ENCODE measurements at places on chromosomes 11 and 22.

GRCh38 chr11:122516686-122517085, 138.8 kb upstream of the UBASH3B start:
- DNase-seq = no peak

- DNase-seq = no peak
Observed at GRCh38 chr11:12071574-12071973, 38.8 kb upstream of the MICAL2 start.

DNA sequence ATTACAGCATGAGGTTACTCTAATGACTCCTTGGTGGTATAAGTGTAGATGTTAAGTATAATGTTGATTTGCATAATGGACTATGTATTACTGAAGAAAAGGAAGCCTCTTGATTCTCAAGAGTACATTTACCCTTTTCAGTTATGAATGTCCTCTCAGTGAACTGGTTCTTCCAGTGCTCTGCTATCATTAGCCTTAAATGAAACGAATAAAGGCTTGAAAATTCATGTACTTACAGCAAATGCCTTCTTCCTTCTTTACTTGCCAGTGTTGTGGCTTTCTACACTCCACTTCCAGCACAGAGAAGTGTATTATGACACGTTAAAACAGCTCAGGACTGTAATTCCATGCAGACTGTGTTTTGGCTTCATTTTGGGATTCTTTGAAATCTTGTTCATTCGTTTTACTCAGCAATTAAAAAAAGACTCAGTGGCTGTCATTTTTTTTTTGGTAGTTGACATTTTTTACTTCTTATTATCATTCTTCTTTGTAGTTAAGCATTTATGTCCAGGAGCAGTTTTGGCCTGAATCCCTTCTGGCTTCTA, 96.9 kb downstream of the MTMR3 start:
- DNase-seq = no peak

DNA sequence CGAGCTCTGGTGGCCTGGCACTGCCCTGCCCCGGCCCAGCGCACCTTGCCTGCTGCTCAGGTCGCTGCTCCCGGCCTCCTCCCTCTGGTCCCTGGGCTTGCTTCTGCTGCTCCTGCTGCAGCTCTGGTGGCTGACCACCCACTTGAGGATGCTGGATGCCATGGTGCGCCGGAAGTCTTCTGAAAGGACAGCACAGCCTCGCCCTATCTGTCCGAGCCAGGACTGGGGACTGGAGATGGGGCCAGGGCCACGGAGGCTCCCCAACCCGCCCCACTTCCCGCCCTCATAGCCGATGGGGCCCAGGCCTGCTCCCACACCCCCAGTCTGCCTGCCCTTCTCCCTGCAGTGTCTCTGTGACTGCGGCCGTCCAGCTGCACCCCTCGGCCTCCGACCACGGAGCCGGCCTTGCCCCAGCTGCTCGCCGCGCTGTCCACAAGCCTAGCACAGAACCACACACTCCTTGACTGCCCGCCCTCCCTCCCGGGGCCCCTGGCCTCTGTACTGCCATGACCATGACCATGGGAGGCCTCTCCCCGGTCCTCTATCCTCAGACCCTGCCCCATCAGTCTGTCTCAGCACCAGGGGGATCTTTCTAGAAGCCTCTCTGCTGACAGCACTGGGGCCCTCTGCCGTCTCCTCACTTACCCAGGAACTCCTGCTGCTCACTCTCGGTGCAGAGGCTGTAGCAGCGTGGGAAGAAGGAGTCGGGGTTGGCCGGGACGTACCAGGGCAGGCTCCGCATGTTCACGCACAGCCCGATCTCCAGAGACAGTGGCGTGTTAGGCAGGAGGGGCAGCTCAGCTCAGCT, 12.7 kb downstream of the TTLL8 start:
- DNase-seq = no peak

GRCh38 chr11:31747581-31747980, 63.5 kb downstream of the PAX6 start:
- DNase-seq = no peak

DNA sequence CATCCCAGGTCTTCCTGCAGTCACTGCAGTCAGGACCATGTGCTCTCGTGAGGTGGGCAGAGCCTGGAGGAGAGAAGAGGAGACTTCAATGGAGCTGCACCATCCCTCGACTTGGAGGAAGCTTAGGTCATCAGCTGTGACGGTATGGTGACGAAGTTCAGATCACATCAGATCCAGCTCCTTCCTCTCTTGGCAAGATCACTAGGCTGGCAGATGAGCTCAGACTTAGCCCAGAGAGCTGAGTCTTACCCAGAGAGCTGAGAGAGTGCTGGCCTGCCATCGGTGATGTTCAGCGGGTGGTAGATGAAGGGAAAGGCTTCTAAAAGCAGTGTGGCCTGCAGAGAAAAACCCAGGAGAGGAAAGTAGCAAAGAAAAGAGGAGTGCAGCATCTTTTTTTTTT, 1.8 kb upstream of the SLC15A3 start:
- no peak for DNase-seq

GRCh38 chr11:4983841-4984240, 10.8 kb upstream of the OR51L1 start:
- DNase-seq = no peak

DNA sequence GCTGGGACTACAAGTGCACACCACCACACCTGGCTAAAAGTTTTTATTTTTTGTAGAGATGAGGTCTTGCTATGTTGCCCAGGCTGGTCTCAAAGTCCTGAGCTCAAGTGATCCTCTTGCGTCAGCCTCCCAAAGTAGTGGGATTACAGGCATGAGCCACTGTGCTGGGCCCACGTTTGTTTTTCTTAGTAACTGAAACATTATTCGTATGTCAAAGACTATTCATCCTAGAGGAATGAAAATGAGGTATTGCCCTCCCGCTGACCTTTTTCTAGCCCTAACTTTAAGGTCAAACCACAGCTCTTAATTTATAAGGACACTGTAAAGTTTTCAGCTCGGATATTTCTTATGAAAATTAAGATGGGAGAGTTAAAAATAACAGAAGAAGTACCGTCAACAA, 33.2 kb upstream of the PAX6 start:
- no peak for DNase-seq

DNA sequence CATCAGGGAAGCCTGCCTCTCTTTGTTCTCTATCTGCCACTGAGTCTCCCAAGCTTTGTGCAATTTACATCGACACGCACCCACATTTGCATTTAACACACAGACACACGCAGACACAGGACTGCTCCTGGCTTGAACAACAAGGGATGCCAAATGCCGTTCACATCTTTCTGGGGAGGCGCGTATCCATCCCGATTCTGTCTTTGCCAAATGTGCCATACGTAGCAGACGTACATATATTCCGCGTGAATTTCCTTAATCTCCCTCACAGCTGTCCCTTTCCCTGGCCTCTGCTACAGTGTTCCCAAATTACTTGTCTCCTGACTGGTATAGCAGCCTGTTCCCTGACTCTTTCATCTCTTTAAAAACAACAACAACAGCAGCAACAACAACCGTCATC, 409.5 kb downstream of the MIAT start:
- no peak for DNase-seq

GRCh38 chr11:130911306-130911705, 5.0 kb downstream of the SNX19 start:
- no peak for DNase-seq

DNA sequence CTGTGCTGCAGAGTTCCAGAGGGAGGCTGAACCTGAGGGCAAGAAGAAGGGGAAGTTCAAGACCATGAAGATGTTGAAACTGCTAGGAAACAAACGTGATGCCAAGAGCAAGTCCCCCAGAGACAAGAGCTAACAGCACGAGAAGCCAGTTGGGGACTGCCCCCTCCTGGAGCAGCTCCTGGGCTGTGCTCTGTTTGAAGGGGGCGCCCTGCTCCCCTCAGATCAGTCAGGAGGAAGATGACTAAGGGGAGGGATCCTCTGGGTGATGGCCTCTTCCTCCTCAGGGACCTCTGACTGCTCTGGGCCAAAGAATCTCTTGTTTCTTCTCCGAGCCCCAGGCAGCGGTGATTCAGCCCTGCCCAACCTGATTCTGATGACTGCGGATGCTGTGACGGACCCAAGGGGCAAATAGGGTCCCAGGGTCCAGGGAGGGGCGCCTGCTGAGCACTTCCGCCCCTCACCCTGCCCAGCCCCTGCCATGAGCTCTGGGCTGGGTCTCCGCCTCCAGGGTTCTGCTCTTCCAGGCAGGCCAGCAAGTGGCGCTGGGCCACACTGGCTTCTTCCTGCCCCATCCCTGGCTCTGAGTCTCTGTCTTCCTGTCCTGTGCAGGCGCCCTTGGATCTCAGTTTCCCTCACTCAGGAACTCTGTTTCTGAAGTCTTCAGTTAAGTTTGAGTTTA, 12.6 kb downstream of the C22orf23 start:
- DNase-seq = no peak

GRCh38 chr11:80844110-80844819, 1403.4 kb upstream of the TENM4 start:
- no peak for DNase-seq

DNA sequence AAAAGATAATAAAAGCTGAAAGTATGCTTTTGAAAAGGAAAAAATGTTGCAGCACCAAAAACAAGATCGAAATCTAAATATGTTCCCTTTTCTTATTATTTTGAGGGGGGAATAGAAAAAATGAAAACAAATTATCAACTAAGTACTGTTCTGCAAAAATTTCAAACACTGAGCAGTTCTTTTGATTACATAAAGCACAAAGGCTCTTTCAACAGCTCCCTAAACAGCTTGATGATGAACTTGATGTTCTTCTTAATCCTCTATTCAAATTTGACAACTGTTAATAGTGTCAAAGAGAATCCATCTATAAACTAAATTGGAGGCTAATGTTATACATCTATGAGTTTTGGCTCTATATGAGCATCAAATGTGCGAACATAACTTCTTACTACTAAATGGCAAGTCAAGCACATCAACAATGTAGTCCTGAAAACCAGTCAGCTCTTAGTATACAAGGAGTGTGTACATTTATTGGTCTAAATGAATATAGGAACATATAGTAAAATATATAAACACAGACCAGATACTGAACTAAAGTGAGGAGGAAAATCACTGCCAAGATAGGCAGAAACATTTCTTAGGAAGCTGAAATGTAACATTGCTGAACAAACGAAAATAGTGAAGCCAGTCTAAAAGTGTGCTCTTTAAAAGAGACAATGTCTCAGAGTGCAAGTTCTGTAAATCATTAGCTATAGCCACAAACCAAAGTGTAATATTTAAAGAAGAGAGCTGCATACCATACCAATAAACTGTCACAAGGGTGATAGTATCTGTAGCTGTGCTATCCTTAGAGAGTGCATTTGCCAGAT, 94.3 kb downstream of the SOX6 start:
- DNase-seq = no peak

DNA sequence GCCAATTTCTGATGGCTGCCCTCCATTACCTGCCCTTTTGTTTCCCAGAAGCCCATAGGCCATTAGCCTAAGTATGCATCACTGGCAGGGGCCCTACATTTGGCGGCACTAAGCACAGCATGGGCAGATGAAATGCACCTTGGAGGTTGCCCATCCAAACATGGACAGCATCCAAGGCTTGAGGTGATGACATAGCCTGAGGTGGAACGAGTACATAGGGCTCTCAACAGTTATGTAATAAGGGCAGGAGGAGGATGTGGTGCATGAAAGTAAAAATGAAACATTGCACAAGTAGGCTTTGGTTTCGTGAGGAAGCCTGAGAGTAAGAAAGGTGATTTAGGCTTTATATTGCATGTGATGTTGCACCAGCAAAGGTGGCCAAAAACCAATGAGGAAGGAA, 148.1 kb downstream of the FAM76B start:
- no peak for DNase-seq

DNA sequence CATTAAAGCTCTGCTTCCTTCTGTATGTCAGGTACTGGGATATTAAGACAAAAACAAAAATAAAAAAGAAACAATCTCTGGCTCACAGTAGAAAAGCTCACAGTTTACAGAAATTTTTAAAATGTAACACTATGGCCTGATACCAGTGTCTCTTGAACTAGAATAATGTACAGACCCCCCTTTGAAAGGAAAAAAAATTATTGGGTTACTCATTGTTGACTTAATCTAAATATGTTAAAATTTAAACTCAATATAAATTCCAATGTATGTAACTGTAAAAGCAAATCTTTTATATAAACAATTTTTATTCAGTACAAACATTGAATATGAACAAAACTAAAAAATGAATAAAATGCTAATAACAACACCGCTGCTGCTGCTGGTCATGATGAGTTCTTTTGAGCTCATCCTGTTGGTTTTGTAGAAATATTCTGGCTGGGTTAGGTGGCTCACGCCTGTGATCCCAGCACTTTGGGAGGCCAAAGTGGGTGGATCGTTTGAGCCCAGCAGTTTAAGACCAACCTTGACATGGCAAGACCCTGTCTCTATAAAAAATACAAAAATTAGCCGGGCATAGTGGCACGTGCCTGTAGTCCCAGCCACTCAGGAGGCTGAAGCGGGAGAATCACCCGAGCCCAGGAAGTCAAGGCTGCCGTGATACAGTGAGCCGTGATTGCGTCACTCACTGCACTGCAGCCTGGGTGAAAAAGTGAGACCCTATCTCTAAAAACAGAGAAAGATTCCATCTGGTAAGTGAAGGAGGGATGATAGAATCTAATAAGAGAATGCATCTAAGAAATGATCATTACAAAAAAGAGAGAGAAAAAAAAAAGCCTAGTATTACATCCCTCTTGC, 11.8 kb upstream of the KCNE3 start:
- DNase-seq = no peak

GRCh38 chr11:69298267-69299022, 4.5 kb downstream of the MYEOV start:
- DNase-seq = no peak

DNA sequence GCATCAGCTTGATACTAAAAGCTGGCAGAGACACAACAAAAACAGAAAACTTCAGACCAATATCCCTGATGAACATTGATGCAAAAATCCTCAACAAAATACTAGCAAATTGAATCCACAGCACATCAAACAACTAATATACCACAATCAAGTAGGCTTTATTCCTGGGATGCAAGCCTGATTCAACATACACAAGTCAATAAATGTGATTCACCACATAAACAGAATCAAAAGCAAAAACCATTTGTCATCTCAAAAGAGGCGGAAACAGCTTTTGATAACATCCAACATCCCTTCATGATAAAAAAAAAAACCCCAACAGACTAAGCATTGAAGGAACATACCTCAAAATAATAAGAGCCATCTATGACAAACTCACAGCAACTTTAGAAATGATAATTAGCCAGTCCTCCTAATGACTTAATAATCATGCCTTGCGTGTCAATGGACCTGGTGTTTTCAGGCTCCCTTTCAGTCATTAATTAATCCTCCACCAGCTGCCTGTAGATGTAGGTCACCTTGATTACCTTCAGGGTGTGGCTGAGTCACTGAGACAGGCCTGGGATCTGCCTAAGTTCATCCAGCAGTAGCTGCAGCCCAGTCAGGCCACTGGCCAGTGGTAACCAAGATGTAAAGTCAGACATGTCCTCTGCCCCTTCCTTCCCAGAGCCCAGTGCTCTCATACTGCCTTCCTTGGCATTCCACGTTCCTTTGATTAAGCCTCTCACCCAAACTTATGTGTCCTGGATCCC, 109.8 kb downstream of the EHF start:
- no peak for DNase-seq

- DNase-seq = no peak
Observed at GRCh38 chr11:120209746-120210625, 846 bp upstream of the OAF start.

All from activated T-cell treated with anti-CD3 and anti-CD28 coated beads for 4 hours (primary cell).